ENCODE measurements at places on chromosomes 12 and 14. TPM values are rescaled to one million over a fixed set of nuclear protein-coding genes. Genes with fewer than 3 reads are reported as not detected.

SLC7A8 gene
- polyA plus RNA-seq = 29.1 TPM

- DNase-seq = no peak
- no peak overlapping the region for H3K27ac ChIP-seq
- peaks cover 5% of the 10 kb centered on the region for H3K4me1 ChIP-seq
- H3K36me3 ChIP-seq = no peaks in the 10 kb centered on the region
- no peak overlapping the region for H3K4me3 ChIP-seq
- H3K27me3 ChIP-seq = no peaks in the 10 kb centered on the region
Observed at GRCh38 chr14:37034410-37035285, 137.8 kb downstream of the SLC25A21 start.

- H3K4me1 ChIP-seq = peaks cover 18% of the 10 kb centered on the region
- peak overlapping the region; percentile 96 for H3K4me3 ChIP-seq
- DNase-seq = no peak
Observed at GRCh38 chr12:89523393-89523792, 1.2 kb downstream of the GALNT4 start.

GRCh38 chr12:109223868-109224267, 85.2 kb downstream of the FOXN4 start:
- no peaks in the 10 kb centered on the region for H3K36me3 ChIP-seq
- no peak overlapping the region for H3K27ac ChIP-seq
- no peaks in the 10 kb centered on the region for H3K4me1 ChIP-seq
- no peak overlapping the region for H3K4me3 ChIP-seq
- no peaks in the 10 kb centered on the region for H3K27me3 ChIP-seq

- no peak overlapping the region for H3K4me3 ChIP-seq
- H3K4me1 ChIP-seq = no peaks in the 10 kb centered on the region
- H3K36me3 ChIP-seq = no peaks in the 10 kb centered on the region
- H3K27me3 ChIP-seq = peaks cover 7% of the 10 kb centered on the region
- DNase-seq = no peak
Observed at GRCh38 chr14:92481386-92481785, 32.2 kb upstream of the RIN3 start.

DNA sequence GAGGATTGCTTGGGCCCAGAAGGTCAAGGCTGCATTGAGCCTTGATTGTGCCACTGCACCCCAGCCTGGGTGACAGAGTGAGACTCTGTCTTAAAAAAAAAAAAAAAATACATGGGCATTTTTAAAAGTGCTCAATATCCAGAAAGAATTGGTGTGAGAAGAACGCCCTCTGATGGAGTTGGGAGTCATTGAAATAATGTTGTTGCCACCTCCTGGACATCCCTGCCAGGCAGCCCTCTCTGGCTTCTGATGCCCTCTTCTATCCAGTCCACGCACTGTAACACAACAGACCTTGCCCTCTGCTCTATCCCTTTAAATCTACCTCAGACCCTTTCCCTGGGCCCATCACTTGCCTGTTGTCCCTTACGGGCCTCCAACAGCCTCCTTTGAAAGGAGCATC, 4.9 kb downstream of the PTGDR start:
- no peak overlapping the region for H3K27ac ChIP-seq
- DNase-seq = no peak
- H3K36me3 ChIP-seq = no peaks in the 10 kb centered on the region
- peaks cover 1% of the 10 kb centered on the region for H3K4me1 ChIP-seq

- no peaks in the 10 kb centered on the region for H3K4me1 ChIP-seq
- H3K4me3 ChIP-seq = no peak overlapping the region
- DNase-seq = no peak
- no peaks in the 10 kb centered on the region for H3K27me3 ChIP-seq
- H3K36me3 ChIP-seq = no peaks in the 10 kb centered on the region
- no peak overlapping the region for H3K27ac ChIP-seq
Observed at GRCh38 chr14:100473249-100473648, 114.0 kb downstream of the BEGAIN start.

DNA sequence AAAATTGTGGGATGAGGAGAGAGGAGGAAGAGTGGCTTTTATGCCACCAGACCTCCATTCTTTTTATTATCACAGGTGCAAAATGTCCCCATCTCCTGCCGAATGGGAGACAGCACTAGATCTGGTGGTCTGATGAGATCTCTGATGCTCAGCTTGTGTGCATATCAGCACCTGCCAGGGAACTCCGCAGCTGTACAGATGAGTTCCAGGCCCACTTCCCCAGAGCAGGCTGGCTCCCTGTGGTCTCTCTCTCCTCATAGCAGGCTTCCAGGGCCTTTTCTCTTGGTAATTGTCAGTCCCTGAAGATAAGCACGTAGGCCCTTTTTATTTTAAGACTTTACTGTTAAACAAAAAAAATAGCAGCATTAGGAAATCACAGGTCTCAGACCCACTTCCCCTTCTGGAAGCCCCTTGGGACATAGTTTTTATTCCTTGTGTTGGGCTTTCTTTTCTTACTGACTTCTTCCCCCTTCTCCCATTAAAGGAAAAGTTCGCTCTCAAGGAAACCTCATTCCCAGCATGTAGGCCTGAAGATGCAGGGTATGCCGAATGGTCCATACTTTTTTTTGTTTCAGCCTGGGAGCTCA, 4.5 kb upstream of the TBC1D30 start:
- peaks cover 21% of the 10 kb centered on the region for H3K27me3 ChIP-seq
- H3K4me1 ChIP-seq = peaks cover 3% of the 10 kb centered on the region
- no peak overlapping the region for H3K4me3 ChIP-seq
- no peak for DNase-seq
- H3K27ac ChIP-seq = no peak overlapping the region

- DNase-seq = no peak
- no peak overlapping the region for H3K27ac ChIP-seq
Observed at GRCh38 chr14:67108230-67108629, 81.0 kb upstream of the GARIN2 start.

GRCh38 chr12:9651265-9651729, 18.2 kb upstream of the CLEC2D start:
- no peak overlapping the region for H3K4me3 ChIP-seq
- H3K36me3 ChIP-seq = no peaks in the 10 kb centered on the region
- H3K27ac ChIP-seq = peak overlapping the region; percentile 81
- DNase-seq = no peak
- H3K4me1 ChIP-seq = peaks cover 30% of the 10 kb centered on the region

DNA sequence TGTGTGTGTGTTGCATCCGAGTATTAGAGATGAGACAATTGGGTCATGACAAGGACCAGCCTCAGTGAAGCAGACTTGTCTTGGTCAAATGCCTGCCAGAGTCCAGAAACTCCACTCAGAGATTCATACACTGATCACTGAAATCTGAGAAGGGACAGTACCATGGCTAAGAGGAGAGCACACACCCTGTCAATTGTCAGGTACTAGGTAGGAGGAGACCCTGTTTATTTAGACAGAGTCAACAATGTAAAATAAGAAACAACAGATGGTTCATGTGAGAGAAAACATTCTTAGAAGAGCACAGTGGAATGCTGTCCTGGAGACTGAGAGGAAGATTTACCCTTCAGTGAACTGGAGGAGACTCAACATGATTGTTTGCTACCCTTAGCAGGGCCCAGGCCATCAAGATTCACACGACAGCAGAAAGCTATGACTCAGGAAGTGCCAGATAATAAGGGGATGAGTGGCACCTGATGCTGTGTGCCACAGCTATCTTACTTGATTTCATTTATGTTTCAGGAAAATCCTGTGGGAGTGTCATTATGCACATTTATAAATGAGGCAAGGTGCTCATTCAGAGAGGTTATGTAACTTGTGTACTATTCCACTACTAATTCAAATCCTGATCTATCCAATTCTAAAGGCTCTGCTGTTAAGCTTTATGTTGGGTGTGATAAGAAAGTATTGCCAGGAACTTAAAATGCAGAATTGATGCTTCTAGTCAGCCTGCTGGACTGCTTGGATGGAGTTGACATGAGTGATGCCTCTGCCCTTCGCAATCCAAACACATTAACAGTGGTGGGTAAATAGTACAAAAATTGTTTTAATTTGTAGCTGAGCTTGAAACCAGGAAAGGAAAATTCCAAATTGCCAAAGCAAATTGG, 136.6 kb upstream of the NEDD1 start:
- no peaks in the 10 kb centered on the region for H3K4me1 ChIP-seq
- no peak overlapping the region for H3K4me3 ChIP-seq
- DNase-seq = no peak
- H3K36me3 ChIP-seq = no peaks in the 10 kb centered on the region
- no peak overlapping the region for H3K27ac ChIP-seq

GRCh38 chr12:124655048-124655697, 87.8 kb upstream of the NCOR2 start:
- DNase-seq = no peak
- no peak overlapping the region for H3K27ac ChIP-seq
- H3K4me1 ChIP-seq = peaks cover 15% of the 10 kb centered on the region
- peaks cover 6% of the 10 kb centered on the region for H3K27me3 ChIP-seq

DNA sequence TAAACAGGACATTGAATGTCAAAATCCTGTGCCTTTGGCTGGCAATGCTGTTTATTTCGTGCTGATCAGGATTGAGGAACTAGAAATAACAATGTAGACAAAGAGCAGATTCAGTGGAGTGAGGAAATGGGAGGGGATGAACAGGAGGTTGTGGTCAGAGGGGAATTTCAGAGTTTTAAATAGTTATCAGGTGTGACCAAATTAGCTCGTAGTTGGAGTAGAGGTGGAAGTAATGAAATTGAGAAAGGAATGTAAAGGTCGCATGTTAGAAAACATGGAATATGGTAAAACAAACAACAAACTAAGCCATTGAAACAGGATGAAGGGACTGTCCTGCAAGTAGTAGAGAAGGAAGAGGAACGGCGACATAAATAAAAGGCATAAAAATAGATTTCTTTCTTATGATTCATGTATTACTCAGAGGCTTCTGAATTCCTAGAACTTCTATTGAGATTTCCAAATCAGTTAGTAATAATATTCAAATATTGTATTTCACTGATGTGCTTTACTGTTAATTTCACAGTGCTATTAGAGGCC, 9.5 kb upstream of the SAV1 start:
- H3K4me3 ChIP-seq = peak overlapping the region; percentile 40
- no peaks in the 10 kb centered on the region for H3K36me3 ChIP-seq
- no peaks in the 10 kb centered on the region for H3K27me3 ChIP-seq
- H3K4me1 ChIP-seq = peaks cover 38% of the 10 kb centered on the region
- peak overlapping the region; percentile 84 for H3K27ac ChIP-seq

DNA sequence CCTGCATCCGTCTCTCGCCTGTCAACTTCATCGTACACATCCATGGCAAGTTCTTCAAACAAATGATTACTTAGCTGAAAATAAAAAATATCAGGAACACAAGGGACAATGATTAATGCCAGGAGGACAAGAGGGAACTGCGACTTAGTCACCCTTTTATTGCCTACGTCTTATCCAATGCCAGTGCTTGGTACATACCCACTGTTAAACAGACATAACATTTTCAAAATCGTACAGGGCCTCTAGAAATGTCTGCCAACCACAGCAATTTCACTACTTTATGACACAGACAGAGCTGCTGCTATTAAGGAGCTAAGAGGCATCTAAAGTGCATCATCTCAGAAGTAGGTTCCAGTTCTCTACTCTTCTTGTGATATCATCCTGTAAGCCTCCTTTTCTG, 34.6 kb downstream of the GIT2 start:
- H3K4me1 ChIP-seq = no peaks in the 10 kb centered on the region
- DNase-seq = no peak
- H3K4me3 ChIP-seq = no peak overlapping the region
- no peak overlapping the region for H3K27ac ChIP-seq
- H3K27me3 ChIP-seq = no peaks in the 10 kb centered on the region
